Smooth muscle cell of the brain vasculature (primary cell): ENCODE measurements at places on chromosomes 12 and 14.

GRCh38 chr14:55800156-55800785, 220.3 kb downstream of the KTN1 start:
- no peak for DNase-seq

- no peak for DNase-seq
Measured at GRCh38 chr12:64718649-64719048, 40.6 kb downstream of the GNS start.

DNA sequence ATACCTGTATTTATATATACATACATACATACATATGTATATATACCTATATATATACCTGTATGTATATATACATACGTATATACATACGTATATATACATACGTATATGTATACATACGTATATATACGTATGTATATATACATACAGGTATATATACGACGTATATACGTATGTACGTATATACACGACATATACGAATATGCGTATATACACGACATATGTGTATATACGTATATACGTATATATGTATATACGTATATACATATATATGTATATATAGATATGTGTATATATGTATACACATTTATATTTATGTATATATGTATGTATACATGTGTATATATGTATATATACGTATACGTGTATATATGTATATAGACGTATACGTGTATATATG, 92.7 kb upstream of the ABCD2 start:
- no peak for DNase-seq

- no peak for DNase-seq
Measured at GRCh38 chr12:32125455-32126084, 18.9 kb downstream of the BICD1 start.

GRCh38 chr14:51807356-51807755, 53.1 kb upstream of the GNG2 start:
- no peak for DNase-seq

DNA sequence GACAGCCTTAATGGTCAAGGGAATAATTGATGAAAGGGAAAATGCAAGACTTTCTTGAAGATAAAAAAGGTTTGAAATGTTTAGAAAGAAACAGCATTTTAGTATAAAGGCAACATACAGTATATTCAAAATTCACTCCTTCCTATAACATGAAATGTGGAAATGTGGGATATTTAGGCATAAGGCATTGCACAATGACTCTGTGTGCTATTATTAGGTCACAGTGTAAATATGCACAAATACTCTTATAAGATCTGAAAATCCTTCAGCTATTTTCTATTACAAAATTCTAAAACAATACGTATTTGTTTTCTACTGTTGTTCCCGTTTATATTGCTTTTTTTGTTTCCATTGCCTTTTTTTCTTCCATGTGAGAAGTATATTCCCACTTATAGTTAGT, 127.7 kb downstream of the SLC16A7 start:
- no peak for DNase-seq

- DNase-seq: no peak
Measured at GRCh38 chr14:21231020-21231652, 38.1 kb downstream of the HNRNPC start.

- DNase-seq: no peak
Measured at GRCh38 chr12:39375206-39375808, 67.6 kb downstream of the KIF21A start.

GRCh38 chr12:51822956-51823355, 25.6 kb downstream of the FIGNL2 start:
- DNase-seq: no peak

GRCh38 chr14:59630288-59630963, 53.8 kb upstream of the CCDC175 start:
- no peak for DNase-seq

DNA sequence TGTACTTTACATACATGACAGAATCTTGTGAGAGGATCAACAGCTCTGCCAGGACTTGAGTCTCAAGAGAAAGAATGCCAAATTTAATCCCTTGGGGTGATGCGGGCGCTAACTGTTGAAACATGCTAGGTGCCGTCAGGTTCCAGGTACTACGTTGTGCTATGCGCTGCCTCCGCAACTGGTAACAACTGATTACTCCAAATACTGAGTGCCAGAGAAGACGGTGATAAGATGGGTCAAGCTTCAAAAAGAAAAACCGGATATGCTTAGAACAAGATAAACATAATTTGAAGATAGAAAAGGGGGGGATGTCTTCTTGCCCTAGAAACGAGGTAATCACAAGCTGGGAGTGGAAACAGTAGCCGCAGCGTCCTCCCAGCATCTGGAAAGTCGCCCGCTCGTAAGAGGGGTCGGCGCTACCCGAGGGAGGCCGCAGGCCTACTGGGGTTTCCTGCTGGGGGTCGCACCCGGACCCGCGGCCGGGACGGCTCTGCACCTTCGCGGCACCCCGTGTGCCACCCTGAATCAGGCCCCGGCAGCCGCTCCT, 678 bp downstream of the ZBTB25 start:
- no peak for DNase-seq

DNA sequence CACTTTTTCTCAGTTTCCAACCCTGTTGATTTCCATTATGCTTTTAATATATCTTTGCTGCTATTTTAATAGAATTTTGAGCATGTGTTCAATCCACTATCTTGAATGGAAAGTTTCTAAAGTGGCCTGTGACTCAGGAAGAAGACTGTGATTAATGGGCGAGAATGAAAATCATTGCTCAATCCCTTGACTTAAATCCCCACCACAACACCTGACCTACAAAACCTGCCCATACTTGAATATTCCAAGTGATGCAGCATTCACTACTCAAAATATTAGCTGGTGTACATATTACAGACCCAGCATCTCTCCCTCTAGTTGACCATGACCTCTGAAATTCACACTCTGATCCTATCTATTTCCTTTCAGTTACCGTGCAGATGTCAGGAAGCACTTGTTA, 1.3 kb upstream of the OAS3 start:
- no peak for DNase-seq

- DNase-seq: no peak
Measured at GRCh38 chr12:27199638-27200300, 44.3 kb upstream of the STK38L start.

- no peak for DNase-seq
Measured at GRCh38 chr12:117119592-117120198, 20.5 kb upstream of the TESC start.

GRCh38 chr14:75645056-75645455, 15.6 kb downstream of the ERG28 start:
- no peak for DNase-seq

DNA sequence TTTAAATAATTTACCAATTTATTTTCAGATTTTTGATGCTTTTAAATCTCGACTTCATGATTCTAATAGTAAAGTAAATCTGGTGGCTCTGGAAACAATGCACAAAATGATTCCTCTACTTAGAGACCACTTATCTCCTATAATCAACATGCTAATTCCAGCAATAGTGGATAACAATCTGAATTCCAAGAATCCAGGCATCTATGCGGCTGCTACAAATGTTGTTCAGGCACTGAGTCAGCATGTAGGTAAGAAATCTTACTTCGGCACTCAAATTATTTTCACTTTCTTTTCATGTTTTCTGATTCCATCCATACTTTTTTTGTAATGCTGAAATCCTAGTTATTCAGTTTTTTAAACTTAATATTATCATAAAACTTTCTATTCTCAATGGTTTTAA, 15.5 kb upstream of the PRPF39 start:
- DNase-seq: no peak

DNA sequence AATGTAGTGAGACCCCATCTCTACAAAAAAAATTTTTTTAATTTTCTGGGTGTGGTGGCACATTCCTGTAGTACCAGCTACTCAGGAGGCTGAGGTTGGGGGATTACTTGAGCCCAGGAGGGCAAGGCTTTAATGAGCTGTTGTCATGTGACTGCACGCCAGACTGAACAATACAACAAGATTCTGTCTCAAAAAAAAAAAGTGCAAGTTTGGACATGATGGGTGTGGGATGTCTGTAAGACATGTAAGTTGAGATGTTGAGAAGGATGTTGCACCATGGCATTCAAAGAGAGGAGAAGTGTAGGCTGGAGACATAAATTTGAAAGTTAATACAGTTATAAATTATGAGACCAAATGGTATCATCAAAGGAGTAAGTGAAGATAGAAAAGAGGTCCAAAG, 23.5 kb downstream of the YEATS4 start:
- DNase-seq: no peak

DNA sequence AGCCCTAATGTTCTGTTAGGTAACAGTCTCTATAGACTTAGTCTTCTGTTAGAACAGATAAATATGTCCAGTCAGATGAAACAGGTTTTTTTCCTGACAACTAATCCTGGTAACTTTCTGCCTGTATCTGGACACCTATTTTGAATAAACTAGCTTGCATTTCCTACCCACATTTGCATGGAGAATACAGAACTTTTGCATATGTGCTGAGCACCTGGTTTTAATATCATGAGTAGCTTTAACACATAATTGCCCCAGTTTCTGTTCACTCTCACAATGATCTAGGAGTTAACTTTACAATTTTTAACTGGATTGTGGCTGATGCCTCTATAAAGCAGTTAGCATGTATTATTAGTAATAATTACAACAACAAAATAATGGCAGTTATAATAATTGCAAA, 111.7 kb downstream of the KTN1 start:
- no peak for DNase-seq

DNA sequence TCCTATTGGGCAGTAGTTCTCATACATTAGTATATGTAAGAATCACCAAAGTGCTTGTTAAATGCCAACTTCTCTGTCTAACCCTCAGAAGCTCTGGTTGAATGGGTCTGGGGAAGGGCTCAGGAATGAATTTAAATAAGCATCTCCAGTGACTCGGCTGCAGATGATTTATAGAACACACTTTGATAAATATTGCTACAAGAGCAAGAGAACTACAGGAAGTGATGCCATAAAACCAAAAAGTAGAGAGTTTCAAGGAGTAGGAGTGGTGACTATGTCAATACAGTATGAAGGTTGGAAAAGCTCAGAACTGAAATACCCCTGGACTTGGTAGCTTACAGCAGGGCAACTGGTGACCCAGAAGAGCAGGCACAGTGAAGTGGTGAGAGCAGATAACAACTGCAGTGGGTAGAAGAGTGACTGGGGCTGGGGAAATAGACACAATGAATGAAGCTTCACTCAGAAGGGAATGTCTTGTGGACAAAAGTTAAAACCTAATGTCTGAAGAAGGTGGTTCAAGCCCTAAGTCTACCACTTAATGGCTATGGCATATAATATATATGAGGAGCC, 8.0 kb upstream of the PLEKHA5 start:
- no peak for DNase-seq

DNA sequence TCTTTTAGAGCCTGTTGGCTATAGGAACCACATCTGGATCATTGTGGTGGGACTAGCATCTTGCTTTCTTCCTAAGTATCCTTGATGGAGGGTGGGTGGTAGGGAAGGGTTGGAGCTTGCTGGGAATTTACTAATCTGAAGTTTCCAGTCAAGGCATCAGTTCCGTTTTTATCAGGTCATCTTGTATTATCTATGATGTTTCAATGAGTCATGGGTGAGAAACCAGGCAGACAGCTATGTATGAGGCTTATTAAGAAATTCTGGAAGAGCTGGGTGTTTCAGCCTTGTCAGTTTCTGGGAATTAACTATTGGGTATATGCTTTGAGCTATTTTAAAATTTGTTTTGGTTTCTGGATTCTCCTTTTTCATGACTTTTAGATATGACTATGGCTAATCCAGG, 11.3 kb downstream of the TSFM start:
- DNase-seq: no peak

- DNase-seq: no peak
Measured at GRCh38 chr14:24258548-24259265, 4.3 kb downstream of the TGM1 start.

- DNase-seq: no peak
Measured at GRCh38 chr12:103852498-103852997, 11.5 kb upstream of the NT5DC3 start.

- no peak for DNase-seq
Measured at GRCh38 chr14:76531821-76532318, 155.9 kb downstream of the ESRRB start.

- no peak for DNase-seq
Measured at GRCh38 chr12:12600659-12601058, 11.0 kb upstream of the CREBL2 start.

DNA sequence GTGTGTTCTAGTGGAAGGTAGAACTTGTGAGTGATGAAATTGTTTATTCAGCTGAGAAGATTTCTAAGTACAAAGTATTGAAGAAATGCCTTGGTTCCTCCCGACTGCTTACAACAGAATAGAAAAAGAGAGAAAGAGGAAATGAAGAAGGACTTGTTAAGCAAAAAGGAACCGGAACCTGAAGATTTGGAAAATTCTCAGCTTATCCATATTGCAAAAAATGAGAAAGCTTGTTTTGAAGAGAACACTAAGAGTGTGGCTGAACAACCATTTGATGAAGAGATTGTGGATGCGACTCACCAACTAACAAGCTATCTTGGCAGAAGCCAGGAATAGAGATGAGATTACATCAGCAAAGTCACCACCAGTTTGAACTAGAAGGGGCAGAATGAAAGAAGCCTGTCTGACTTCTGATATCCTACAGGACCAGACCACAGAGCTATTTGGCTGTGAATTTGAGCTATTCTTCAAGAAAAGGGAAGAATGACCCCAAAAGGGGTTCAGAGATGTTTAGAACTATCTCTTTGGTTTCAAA, 15.1 kb downstream of the NDUFA9 start:
- no peak for DNase-seq

DNA sequence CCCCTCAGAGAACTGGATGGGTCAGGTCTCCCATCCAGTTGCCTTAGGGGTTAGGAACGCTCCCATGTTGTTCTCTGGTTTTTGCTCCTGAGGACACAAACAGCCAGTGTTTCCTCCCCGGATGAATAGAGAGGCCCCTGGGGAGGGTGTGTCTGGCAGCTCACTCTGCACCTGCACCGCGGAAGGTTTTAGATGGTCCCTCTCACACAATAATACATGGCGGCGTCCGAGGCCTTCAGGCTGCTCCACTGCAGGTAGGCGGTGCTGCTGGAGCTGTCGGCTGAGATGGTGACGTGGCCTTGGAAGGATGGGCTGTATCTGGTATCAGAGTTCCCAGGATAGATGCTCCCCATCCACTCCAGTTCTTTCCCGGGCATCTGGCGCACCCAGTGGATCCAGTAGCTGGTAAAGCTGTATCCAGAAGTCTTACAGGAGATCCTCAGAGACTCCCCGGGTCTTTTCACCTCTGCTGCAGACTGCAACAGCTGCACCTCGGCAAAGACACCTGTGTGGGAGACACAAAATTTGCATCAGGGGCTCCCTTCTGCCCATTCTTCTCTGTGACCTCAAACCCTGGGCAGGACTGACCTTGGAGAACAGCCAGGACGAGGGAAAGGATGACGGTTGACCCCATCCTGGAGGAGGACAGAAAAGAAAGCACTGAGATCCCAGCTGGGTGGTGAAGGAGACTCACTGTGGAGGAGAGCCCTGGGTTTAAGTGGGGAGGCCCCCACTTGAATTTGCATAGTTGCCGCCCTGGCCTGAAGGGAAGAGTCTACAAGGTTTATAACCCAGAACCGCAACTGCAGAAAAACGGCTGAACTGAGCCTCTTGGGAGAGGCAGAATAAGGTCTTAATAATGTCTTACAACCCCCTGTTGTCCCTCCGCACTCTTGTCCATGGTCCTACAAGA, 1324.8 kb downstream of the TMEM121 start:
- DNase-seq: no peak

- DNase-seq: no peak
Measured at GRCh38 chr12:96399120-96399918, 920 bp downstream of the CDK17 start.

- no peak for DNase-seq
Measured at GRCh38 chr14:103569408-103569807, 6.6 kb downstream of the COA8 start.
